SJSA1 (cell line): ENCODE measurements at places on chromosomes 5 and 9. TPM values are rescaled to one million over a fixed set of nuclear protein-coding genes. Genes with fewer than 3 reads are reported as not detected.

The C9orf50 gene
- total RNA-seq, result not detected in 2 replicates

The TLE1 gene
- 11.3 and 22.0 TPM in 2 replicates for total RNA-seq

- no peak for DNase-seq
These were observed 198.8 kb downstream of the SEMA5A start for GRCh38 chr5:9347032-9347431.

- no peak for DNase-seq
These were observed 18.6 kb downstream of the HOMER1 start for GRCh38 chr5:79495311-79495710.

GRCh38 chr5:61084658-61085057, 77.6 kb downstream of the SMIM15 start:
- DNase-seq, result no peak

DNA sequence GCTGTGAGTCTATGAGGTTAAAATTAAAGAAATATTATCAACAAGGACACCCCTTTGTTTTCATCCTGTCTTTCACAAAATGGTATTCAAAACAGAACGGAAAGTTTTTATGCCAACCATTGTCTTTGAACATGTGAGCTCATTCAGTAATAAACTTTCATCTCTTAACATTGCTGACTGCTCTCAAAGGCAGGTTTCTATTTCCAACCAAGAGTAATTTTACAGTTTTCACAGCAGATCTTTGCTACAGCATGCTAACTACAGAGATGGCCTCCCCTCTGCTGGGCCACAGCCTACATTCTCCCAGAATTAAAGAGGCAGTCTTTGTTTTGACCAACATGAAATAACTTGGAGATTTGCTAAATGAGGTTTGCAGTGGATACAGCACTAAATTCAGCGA, 101.5 kb downstream of the DMRT2 start:
- DNase-seq, result no peak
